ENCODE measurements at places on chromosomes 16 and 17.

DNA sequence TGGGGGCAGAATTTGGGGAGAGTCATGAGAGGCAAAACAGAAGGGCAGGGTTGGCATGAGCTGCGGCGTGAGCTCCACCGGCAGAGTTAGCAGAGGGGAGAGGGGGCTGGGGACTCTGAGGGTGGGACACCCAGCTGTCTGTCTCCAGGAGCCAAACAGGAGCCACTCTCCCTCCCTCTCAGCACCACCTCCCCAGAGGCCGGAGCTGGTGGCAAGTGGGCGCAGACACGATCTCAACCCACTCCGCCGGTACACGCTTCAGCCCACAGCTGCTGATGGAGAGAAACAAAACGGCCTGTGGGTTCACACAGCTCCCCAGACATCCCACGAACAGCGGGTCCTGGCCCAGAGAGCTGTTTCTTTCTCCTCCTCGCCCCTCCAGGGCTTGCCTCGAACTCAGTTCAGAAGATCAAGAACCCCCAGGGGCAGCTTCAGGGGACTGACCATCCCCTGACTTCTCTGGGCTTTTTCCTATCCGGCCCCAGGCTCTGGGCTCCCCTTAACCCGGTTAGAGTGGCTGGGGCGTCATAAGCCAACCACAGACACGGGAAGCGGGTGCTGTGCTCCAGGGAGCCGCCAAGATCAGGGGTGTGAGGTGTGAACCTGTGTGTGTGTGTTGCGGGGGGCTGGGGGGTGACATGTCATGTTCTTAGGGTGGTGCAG lies 7.6 kb downstream of the RHBDF2 start:
- DNase-seq: peak; percentile 32

- DNase-seq: no peak
Measured at GRCh38 chr17:41992576-41992975, 24.7 kb downstream of the DNAJC7 start.

GRCh38 chr17:46108120-46108519 lies 85.1 kb downstream of the KANSL1 start:
- DNase-seq: no peak

DNA sequence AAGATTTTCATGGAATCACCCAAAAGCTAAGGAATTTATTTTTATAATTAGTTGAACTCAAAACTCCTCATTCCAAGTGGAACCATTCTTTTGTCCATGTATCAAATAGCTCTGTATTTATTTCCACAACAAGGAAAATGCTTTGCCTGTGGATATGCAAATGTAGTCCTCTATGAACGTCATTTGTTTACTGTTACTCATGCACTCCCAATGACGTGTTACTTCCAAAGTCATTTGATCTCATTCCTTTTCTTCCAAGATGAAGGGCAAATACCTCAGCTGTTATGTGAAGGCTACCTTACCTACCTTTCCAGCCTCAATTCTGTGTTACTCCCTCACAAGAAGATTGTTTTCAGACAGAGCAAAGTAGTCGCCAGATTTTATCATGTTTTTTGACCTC lies 83.7 kb downstream of the ITFG1 start:
- no peak for DNase-seq

DNA sequence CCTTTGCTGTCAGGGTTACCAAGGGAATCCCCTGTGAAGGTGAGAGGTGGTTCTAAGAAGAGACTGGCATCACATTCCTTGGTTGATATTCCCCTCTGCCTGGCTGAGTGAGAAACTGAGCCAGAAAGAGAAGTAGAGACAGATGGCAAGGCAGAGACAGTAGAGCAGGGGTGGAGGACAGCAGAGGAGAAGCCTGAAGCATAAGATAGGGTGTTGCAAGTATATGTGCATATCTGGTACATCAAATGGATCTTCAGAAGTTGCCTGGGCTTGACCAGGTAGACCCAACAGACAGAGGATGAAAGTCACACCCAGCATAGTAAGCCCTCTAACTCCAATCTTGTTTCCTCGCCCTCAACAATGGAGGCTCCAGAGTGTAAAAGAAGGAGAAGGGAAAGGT lies 7.9 kb upstream of the THUMPD1 start:
- no peak for DNase-seq

DNA sequence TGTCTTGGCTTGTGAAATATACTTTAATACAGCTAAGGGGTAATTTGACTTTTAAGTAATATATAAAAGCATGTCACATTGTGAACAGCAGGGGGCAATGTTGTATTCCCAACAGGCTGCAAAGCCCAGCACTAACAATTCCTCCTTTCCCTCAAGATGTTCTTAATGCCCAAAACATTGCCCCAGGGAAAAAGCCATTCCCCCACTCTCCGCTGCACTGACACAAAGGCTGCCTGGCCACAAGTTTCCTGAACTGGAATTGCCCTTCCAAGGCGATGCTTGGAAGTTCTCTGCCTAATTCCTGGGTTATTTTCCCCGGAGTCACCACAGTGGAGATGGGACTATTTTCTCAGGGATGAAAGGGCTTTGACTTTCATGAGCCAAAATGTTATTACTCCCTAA lies 27.2 kb downstream of the CLEC16A start:
- peak; percentile 43 for DNase-seq

GRCh38 chr17:28700830-28701492 lies 10.7 kb downstream of the PROCA1 start:
- DNase-seq: no peak

DNA sequence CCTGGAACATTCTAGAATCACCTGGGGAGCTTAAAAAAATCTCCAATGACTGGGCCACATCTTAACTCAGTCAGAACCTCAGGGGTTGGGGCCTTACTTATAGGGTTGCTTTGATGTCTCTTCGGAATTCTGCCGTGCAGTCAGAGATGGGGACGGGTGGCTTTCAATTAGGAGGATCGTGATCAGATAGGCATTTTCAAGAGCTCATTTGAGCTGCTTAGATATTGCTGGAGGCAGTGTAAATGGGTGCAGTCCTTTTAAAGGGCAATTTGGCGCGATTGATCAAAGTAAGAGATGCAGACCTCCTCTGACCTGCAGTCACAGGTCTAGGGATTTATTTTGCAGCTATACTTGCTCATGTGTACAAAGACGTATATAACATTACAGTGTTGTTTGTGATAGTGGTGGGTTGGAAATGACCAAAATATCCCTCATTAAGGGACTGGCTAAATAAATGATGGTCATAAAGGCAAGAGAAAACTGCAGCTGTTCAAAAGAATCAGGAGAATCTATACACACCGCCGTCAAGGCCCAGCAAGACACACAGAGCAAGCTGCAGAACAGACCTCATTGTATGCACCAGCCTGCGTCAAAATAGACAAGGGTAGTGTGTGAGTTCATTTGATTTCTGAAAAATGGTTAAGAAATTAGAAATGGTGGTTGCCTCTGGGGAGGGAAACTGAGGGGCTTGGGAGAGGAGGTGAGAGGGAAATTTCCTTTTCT lies 6.3 kb upstream of the KCNG4 start:
- no peak for DNase-seq

- no peak for DNase-seq
Measured at GRCh38 chr16:25107466-25107792, 4.1 kb upstream of the LCMT1 start.

GRCh38 chr17:66275651-66276050 lies 26.8 kb upstream of the PRKCA start:
- no peak for DNase-seq

DNA sequence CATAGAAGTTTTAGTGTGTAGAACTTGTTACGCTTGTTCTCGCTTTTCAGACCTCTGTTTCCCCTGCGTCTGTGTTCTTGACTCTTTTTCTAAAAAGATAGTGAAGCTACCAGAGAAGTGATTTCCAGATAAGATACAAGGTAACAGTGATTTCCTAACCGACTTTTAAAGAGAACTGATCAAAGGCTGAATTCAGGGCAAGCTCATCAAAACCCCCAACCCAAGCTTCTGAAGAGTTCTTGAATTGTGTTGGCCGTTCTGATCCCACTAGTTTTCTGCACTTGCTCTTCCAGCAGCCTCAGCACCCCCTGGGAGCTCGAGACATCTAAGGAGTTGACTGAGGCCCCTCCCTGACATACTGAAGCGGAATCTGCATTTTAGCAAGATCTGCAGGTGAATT lies 12.7 kb upstream of the NSMCE1 start:
- DNase-seq: no peak

GRCh38 chr16:85360323-85361277 lies 248.3 kb upstream of the CIBAR2 start:
- no peak for DNase-seq

DNA sequence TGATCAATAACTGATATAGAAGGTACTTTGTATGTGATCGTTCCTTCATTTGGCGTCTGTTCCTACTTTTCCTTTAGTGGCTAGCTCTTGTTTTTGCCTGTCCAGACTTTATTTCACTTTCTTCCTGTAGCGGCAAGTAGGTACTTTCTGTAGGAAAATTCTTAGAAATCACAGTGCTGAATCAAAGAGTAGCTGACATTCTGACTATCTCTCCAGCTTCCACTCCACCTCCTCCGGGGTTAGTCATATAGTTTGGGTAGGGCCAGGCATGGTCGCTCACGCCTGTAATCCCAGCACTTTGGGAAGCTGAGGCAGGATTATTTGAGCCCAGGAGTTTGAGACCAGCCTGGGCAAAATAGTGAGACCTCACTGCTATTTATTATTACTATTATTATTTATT lies 29.9 kb upstream of the PAFAH1B1 start:
- no peak for DNase-seq

DNA sequence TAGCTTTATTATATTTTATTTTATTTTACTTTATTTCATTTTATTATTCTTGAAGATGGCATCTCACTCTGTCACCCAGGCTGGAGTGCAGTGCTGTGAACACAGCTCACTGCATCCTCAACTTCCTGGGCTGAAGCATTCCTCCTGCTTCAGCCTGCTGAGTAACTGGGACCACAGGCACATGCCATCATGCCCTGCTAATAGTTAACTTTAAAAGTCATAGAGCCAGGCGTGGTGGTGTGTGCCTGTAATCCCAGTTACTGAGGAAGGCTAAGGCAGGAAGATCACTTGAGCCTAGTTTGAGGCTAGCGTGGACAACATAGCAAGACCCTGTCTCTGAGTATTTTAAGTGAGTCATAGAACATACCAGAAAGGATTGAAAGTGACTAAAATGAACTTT lies 38.7 kb downstream of the ESRP2 start:
- no peak for DNase-seq

GRCh38 chr17:27919079-27919478 lies 25.9 kb upstream of the LYRM9 start:
- DNase-seq: no peak

GRCh38 chr17:7633093-7633492 lies 3.2 kb downstream of the SHBG start:
- no peak for DNase-seq

- DNase-seq: no peak
Measured at GRCh38 chr16:76157629-76158028, 119.6 kb upstream of the CNTNAP4 start.

- DNase-seq: no peak
Measured at GRCh38 chr17:76014925-76015261, 12.2 kb downstream of the EVPL start.

- DNase-seq: no peak
Measured at GRCh38 chr17:77844681-77845080, 113.8 kb upstream of the TNRC6C start.

- no peak for DNase-seq
Measured at GRCh38 chr17:35129973-35130351, 8.5 kb downstream of the FNDC8 start.

- no peak for DNase-seq
Measured at GRCh38 chr16:9176547-9177418, 85.3 kb downstream of the HAPSTR1 start.

DNA sequence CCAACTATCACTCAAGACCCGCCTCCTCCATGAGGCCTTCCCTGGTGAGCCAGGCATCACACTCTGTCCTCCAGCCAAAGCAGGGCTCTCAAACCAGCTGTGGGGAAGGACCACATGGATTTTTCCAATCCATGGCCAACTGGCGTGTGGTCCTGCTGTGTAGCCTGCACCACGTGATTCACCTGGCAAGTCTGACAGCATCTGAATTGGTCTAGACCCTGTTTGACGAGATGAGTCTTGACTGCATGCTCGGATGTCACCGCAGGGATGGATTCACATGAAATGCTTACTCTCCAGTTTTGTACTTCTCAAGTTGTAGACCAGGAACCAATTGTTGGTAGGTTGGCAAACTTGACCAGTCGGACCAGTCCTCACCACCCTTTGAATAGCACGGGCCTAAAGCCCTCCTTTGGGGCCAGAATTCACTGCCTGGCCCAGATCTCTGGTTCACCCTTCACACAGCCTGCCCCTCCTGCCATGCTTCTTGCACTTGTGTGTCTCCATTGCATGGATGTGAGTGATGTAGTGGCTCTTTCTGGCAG lies 9.9 kb downstream of the CRHR1 start:
- DNase-seq: no peak

DNA sequence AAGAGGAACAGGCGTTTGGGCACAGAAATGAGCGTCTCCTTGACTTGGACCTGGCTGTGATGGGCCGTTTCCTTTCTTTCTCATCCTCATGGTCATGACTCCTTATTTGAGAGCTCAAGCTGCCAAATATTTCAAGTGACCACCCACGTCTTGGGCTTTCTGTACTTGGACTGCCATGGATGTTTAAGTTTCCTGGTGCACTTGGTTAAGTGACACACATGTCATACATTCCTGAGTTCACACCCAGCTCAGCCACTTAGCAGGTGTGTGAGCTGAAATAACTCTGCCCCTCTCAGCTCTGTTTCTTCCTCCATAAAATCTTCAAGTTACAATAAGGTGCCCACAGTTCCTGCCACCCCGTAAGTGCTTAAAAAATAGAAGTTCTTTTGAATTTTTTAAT lies 114.5 kb downstream of the CLEC16A start:
- DNase-seq: no peak

- no peak for DNase-seq
Measured at GRCh38 chr16:68668266-68668665, 23.2 kb downstream of the CDH3 start.

DNA sequence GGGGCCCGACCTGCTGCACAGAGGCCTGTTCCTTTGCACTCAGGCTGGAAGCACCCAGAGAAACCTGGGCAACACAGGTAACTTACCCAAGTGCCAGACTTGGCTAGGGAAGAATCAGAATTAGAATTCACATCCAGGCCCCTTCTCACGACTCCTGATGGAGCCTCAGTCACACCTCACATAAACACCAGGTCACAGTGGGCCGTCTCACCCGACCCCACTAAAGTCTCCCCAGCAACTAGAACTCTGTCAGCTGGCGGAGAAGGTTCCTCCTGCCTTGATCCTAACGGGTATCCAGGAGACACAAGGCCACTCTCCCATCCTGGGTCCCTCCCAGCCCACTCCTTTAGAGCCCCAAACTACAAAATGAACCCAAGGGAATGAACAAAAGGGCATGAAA lies 6.4 kb downstream of the TK2 start:
- DNase-seq: no peak

DNA sequence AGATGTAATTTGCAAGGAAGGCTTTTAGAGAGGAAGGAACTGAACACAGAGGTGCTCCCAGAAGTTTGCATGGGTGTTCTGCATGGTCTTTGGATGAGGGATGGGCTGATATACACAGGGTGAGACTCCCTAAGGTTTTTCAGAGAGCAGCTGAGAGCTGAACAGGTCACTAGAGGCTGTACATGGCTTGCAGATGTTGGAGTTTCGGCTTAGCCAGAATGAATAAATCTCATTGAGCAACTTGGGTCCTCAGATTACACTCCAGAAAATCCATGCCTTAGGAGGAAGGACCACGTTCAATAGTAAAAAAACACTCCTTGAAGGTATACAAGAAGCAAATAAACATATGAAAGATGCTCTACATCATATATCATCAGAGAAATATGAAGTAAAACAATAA lies 7.5 kb upstream of the ITGB3 start:
- DNase-seq: no peak

- DNase-seq: no peak
Measured at GRCh38 chr17:64004218-64004770, 6.1 kb downstream of the PRR29 start.
